Ascending aorta (tissue), 2 donors: ENCODE measurements at places on chromosomes 11 and 22. TPM values are rescaled to one million over a fixed set of nuclear protein-coding genes. Genes with fewer than 3 reads are reported as not detected.

DNA sequence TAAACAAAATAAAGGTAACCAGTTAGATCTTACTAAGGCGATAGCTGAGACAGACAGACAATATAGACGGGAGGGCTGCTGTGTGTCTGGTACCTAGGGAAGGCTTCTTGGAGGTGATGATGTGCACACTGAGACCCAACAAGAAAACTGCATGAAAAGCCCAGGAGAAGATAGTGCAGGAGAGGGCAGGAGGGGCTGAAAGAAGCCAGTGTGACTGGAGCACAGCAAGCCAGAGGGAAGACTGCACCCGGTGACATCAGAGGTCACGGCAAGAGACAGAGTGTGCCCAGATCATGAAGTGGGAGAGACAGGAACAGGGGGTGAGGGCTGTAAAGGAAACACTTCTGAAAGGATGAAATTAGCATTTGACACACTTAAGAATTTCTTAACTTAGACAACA, 266.3 kb downstream of the BRD1 start:
- H3K4me3 ChIP-seq, result no peak overlapping the region
- H3K36me3 ChIP-seq, result no peaks in the 10 kb centered on the region
- H3K27me3 ChIP-seq, result no peaks in the 10 kb centered on the region
- H3K4me1 ChIP-seq, result no peaks in the 10 kb centered on the region
- no peak overlapping the region for H3K27ac ChIP-seq

DNA sequence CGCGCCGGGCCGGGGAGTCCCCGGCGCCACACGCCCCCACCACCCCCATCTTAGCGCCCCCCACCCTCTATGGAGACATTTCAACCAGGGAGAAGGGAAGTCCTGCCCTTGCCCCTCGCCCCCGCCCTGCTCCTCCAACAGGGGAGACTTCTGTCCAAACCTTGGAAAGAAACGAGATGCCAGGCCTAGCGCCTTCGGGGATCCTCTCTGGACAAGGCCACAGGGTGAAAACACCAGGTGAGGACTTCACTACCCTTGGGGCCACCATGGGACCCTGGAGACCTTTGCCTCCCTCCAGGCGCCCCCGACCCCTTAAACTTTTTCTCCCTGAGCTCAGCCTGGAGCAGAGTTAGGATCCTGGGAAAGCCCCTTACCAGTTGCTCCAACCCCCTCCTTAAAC, 11.6 kb upstream of the NPAS4 start:
- H3K4me1 ChIP-seq, result peaks cover 21% of the 10 kb centered on the region
- H3K4me3 ChIP-seq, result peak overlapping the region; percentile 67
- H3K27ac ChIP-seq, result peak overlapping the region; percentile 73
- H3K36me3 ChIP-seq, result no peaks in the 10 kb centered on the region
- no peak for DNase-seq
- no peaks in the 10 kb centered on the region for H3K27me3 ChIP-seq

GRCh38 chr11:69450064-69450856, 31.2 kb upstream of the LINC01488 start:
- peaks cover 13% of the 10 kb centered on the region for H3K4me1 ChIP-seq
- no peaks in the 10 kb centered on the region for H3K27me3 ChIP-seq
- H3K36me3 ChIP-seq, result no peaks in the 10 kb centered on the region
- no peak overlapping the region for H3K27ac ChIP-seq
- DNase-seq, result no peak
- H3K4me3 ChIP-seq, result no peak overlapping the region

DNA sequence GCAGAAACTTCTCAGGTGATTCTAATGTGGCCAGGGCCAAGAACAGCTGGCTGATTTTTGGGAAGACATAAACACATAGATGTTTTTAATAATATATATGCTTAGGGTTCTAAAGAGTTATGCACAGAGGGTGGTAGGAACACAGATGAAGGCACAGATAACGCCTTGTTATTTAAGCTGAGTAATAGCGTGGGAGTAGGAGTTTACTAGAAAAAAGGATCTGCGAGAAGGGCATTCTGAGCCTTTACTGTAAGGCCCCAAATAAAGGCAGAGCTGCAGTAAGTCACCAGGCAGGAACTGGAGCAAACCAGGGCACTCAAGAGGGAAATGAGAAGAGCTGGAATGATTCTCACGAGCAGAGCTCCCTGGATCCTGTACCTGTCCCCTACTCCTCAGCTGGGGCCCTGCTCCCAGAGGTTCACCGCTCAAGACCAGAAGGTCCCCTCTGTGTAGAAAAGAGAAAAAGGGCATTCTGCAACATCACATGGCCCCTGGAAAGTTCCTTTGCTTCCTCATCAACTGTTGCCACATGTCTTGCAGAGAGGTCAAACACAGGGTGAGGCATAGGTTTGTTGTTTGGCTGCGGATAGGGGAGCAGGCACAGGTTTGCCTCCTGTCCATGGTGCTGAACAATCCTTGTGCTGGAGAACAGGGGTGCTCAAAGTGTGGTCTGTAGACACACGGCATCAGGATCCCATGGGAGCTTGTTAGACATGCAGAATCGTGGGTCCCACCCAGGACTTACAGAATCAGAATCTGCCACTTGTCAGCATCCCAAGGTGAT, 125.7 kb downstream of the TENM4 start:
- no peak for DNase-seq
- no peaks in the 10 kb centered on the region for H3K27me3 ChIP-seq
- H3K4me3 ChIP-seq, result no peak overlapping the region
- H3K4me1 ChIP-seq, result no peaks in the 10 kb centered on the region

DNA sequence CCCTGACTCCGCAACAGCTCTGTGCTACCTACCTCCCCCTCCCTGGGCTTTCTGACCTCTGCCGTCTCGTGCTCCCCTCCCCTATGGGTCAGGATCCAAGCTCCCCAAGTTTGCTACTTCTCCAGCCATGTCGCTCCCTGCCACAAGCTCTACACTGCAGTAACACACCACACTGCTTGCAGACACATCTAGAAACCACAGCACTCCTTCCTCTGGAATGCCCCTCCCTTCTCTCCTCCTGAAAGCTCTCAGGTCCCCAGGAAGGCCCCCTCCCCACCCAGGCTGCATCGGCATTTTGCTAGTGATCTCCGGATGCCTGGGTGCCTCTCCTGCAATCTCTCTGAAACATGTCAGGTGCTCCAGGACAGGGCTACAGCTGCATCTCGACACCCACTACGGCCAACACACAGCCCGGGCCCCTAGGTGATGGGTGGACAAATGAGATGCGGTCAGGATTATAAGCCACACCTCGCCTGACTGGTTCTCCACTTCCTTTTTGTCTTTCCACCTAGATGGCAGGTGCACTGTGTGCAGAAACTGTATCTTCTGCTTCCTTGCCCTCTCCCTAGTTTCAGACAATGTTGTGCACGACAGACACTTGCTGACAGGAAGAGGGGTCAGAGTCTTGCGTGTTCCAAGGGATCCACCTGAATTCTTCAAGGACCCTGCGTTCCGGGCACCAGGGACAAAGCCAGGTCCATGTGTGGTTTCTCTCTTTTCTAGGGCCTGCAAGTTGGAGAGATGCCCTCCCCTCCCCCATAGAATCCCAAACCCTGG, 22.9 kb downstream of the RPUSD4 start:
- no peaks in the 10 kb centered on the region for H3K27me3 ChIP-seq
- H3K27ac ChIP-seq, result no peak overlapping the region
- no peak overlapping the region for H3K4me3 ChIP-seq
- no peaks in the 10 kb centered on the region for H3K4me1 ChIP-seq
- H3K36me3 ChIP-seq, result no peaks in the 10 kb centered on the region

DNA sequence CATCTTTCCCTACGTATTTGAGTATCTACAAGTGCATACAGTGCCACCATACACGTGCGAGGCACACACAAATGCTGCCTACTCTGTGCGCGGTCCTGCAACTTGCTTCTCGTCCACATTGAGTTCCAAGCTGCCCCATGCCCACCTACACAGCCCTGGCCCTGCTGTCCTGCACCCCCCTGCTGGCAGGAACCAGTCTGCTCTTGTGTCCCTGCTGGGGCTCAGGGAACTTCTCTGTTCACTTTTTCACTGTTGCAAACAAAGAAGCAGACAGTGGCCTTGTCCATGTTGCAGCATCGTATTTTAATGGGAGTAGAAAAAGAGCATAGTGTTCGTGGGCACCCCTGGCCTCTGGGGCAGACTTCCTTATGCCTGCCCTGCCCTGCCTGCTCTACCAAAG, 14.0 kb downstream of the CPT1A start:
- peaks cover 2% of the 10 kb centered on the region for H3K36me3 ChIP-seq
- H3K4me3 ChIP-seq, result no peak overlapping the region
- H3K27me3 ChIP-seq, result no peaks in the 10 kb centered on the region
- no peak overlapping the region for H3K27ac ChIP-seq

- no peak for DNase-seq
- no peaks in the 10 kb centered on the region for H3K27me3 ChIP-seq
- H3K27ac ChIP-seq, result no peak overlapping the region
- H3K4me3 ChIP-seq, result no peak overlapping the region
- no peaks in the 10 kb centered on the region for H3K36me3 ChIP-seq
Measured at GRCh38 chr22:33984211-33984610, 63.9 kb upstream of the LARGE1 start.

GRCh38 chr11:109697140-109697843, 275.3 kb downstream of the C11orf87 start:
- no peaks in the 10 kb centered on the region for H3K36me3 ChIP-seq
- no peaks in the 10 kb centered on the region for H3K4me1 ChIP-seq
- H3K4me3 ChIP-seq, result no peak overlapping the region
- DNase-seq, result no peak
- H3K27ac ChIP-seq, result no peak overlapping the region

DNA sequence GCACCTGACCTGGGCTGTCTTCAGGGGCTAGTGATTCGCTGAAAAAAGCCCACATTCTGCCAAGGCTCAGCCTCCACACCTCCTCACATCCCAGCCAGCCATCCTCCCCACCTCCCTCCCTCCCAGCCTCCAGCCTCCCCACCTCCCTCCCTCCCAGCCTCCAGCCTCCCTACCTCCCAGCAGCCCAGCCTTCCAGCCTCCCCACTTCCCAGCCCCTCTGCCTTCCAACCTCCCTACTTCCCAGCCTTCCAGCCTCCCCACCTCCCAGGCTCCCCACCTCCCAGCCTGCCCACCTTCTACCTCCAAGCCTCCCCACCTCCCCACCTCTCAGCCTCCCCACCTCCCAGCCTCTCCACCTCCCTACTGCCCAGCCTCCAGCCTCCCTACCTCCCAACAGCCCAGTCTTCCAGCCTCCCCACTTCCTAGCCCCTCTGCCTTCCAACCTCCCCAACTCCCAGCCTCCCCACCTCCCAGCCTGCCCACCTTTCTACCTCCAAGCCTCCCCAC, 33.7 kb upstream of the TH start:
- DNase-seq, result no peak
- H3K4me1 ChIP-seq, result no peaks in the 10 kb centered on the region
- H3K27me3 ChIP-seq, result no peaks in the 10 kb centered on the region
- no peak overlapping the region for H3K4me3 ChIP-seq
- no peaks in the 10 kb centered on the region for H3K36me3 ChIP-seq

DNA sequence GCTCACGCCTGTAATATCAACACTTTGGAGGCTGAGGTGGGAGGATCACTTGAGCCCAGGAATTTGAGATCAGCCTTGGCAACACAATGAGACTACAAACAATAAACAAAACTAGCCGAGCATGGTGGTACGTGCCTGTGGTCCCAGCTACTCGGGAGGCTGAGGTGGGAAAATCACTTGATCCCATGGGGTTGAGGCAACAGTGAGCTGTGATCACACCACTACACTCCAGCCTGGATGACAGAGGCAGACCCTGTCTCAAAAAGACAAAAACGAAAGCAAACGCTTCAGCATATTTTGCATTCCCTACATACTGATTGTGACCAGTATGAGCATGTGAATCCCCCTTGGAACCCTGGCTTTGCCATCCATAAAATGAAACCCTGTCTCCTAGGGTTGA, 33.9 kb upstream of the MN1 start:
- H3K36me3 ChIP-seq, result no peaks in the 10 kb centered on the region
- H3K27me3 ChIP-seq, result no peaks in the 10 kb centered on the region
- H3K27ac ChIP-seq, result no peak overlapping the region

- no peaks in the 10 kb centered on the region for H3K4me1 ChIP-seq
- peak overlapping the region; percentile 100 for H3K27ac ChIP-seq
- no peaks in the 10 kb centered on the region for H3K36me3 ChIP-seq
- H3K4me3 ChIP-seq, result peak overlapping the region; percentile 91
- no peaks in the 10 kb centered on the region for H3K27me3 ChIP-seq
Measured at GRCh38 chr11:33256031-33256812, 959 bp upstream of the HIPK3 start.

GRCh38 chr22:46465345-46465720, 72.1 kb downstream of the CELSR1 start:
- no peaks in the 10 kb centered on the region for H3K27me3 ChIP-seq
- no peak overlapping the region for H3K4me3 ChIP-seq
- DNase-seq, result no peak
- no peak overlapping the region for H3K27ac ChIP-seq
- no peaks in the 10 kb centered on the region for H3K4me1 ChIP-seq
- no peaks in the 10 kb centered on the region for H3K36me3 ChIP-seq

DNA sequence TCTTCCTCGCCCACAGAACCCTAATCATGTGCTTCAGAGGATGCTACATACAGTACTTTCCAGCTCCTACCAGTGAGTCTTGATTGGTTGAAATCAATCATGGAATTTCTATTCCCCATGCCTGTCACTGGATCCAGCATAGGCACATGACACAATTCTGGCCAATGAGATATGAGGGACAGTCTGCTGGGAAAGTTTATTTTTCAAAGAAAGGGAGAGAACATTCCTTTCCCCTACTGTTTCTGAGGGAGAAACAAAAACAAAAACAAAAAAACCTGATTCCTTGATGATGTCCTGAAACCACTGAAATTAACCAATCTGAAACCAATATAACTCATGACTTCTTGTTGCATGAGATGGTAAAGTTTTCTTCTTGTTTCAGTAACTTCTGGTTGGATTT, 3.3 kb upstream of the RCN1 start:
- H3K4me1 ChIP-seq, result peaks cover 15% of the 10 kb centered on the region
- H3K27me3 ChIP-seq, result no peaks in the 10 kb centered on the region
- no peak overlapping the region for H3K4me3 ChIP-seq
- H3K27ac ChIP-seq, result peak overlapping the region; percentile 76

DNA sequence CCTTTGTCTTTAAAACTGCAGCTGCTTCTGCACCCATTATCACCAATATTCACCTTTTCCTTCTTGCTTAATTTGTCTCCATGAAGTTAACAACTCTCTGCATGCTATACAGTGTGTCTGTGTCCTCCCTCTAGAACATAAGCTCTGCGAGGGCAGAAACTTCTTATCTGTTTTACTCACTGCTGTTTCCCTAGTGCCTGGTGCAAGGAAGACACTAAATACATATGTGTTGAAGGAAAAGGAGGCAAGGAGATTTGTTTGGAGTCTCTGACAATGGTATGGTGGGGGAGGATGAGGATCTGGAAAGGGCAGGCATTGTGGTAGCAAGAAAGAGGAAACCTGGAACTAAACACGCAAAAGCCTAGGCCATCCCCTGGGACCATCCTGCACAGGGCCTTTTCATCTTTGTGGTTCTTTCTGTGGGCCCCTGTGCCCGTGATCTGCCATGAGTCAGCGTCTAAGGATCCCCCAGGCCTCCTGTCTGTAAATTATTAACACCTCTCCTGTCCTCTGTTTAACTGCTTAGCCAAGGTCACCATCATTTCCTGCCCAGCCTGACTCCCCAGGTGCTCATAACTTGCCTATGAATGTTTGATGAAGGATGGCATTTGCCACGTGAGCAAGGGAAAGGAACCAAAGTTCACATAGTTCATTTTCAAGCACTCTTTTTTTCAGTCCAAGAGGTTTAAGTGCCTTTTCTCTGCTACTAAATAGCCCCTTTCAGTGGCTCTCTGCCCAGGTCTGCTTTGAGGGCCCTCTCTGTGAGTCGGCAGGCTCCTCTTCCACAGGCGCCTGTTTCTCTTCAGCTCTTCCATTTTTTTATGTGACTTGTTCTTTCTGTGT, 131.1 kb downstream of the RASSF10 start:
- H3K27ac ChIP-seq, result no peak overlapping the region
- no peaks in the 10 kb centered on the region for H3K36me3 ChIP-seq
- H3K27me3 ChIP-seq, result no peaks in the 10 kb centered on the region

Gene HYLS1
- total RNA-seq, result 6.5 TPM

Gene PITPNM1
- total RNA-seq, result 31.8 TPM

Gene SERPIND1
- total RNA-seq, result not detected

Gene SEPTIN5
- total RNA-seq, result 105 TPM

Gene MMP12
- not detected for total RNA-seq

Gene ZNF214
- not detected for total RNA-seq
